ENCODE measurements at places on chromosomes 12 and 14. TPM values are rescaled to one million over a fixed set of nuclear protein-coding genes. Genes with fewer than 3 reads are reported as not detected.
A peak's percentile ranks its signal among the peaks of the same experiment; 100 is the strongest.

GRCh38 chr14:60958146-60958545 is 22.7 kb downstream of the TRMT5 start:
- DNase-seq = no peak

GRCh38 chr12:11981121-11981733 is 89.5 kb upstream of the BCL2L14 start:
- DNase-seq = peak; percentile 44

The SYNDIG1L gene
- not detected for total RNA-seq

DNA sequence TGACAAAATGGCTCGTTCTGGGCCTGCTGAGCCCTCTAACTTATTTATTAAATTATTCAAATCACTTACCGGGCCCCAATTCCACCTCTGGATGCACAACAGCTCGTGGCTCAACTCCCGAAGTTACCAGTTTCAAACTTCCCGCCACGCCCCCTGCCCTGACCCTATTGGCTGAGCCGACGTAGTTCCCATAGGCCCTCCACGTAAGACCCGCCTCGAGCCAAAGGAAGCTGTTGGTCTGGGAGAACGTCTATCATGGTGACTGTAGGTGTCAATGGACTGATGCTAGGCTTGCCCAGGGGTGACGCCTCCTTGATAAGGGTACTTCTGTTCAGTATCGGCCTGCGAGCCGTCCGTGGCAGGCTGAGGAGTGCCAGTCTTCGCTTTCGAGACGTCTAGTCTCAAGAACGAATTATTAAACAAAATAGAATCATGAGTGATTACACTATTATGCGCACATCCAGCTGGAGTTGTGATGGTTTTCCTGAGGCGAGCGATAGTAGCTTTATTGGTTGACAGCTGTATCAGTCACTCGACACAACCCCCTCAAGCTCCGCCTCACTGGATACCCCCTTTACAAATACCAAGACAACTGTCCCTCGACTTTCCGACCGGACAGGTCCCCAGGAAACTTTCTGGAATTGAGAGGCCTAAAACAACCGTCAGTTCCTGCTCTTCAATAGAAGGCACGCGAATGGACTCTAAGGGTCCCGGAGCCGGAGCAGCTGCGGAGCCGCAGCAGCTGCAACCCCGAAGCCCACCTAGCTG is at the start of gene CDCA3:
Gene CDCA3 (minus strand): TSS at position 134 of the 768 bp plus-strand sequence. CDS start 334 bp downstream, outside the sequence.
- DNase-seq = peak; percentile 99

DNA sequence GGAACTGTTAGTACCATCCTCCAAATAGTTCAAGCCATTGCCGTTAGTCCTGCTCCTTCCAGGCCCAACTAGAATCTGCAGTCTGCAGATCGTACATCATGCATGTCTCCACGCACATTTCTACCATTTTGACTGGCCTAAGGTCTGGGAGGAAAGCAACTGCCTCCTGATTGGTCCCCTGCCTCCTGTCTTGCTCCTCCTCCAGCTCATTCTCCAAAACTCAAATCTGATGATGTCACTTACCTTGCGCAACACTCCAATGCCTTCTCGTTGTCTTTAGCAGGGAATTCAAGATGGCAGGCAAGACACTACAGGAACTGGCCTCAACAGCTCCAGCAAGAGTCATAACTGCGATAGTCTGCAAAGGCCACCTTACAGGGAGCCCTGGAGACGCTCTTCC is 9.7 kb upstream of the HCAR1 start:
- no peak for DNase-seq

- no peak for DNase-seq
Measured at GRCh38 chr14:93716746-93717667, 71.3 kb downstream of the PRIMA1 start.

- DNase-seq = no peak
Measured at GRCh38 chr12:126534495-126534894, 1469.3 kb downstream of the AACS start.

The ANO6 gene
- total RNA-seq = 52.7 TPM

The CAPZA3 gene
- total RNA-seq = not detected

- peak; percentile 39 for DNase-seq
Measured at GRCh38 chr12:96401076-96401871, 1.0 kb upstream of the CDK17 start.

DNA sequence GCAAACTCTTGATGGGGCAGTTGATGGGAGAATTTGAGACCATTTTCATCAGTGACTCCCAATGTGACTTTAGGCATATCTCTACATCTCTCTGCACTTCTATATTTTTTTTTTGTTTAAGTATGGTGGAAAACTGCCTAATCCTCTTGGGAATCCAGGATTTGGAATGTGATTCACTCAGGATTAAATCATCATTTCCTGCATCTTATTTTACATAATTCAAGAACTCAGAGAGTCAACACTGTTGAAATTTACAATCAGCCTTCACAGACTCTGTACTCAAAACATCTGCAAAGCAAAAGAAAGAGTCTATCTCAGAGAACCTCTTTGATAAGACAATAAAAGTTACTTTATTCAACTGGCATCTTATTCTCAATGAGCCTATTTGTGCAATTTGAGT is 260.7 kb upstream of the NOS1 start:
- no peak for DNase-seq

- peak; percentile 78 for DNase-seq
Measured at GRCh38 chr14:103361867-103362266, 23.3 kb upstream of the MARK3 start.

The ZFP36L1 gene
- total RNA-seq = 34.7 TPM

DNA sequence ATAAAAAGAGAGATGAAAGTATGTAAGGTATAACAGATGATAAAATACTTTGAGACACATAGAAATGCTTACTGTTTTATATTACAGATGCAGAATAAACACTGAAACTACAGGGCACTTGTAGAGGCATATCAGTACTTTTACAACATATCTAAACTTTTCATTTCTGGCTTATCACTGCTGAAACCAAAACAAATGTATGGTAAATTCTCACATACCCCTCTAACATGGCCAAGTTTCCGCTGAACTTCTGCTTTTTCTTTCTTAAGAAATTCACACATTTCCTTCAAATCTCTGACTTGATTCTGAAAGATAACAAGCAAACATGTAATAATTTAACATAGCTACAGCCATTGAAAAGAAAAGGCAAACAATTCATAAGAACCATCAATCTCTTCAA is 33.3 kb upstream of the C12orf50 start:
- no peak for DNase-seq

The KLRB1 gene
- total RNA-seq = not detected
